ENCODE measurements at places on chromosomes 6 and 20.

GRCh38 chr20:35369804-35370203 lies 42.0 kb downstream of the UQCC1 start:
- no peak for DNase-seq

DNA sequence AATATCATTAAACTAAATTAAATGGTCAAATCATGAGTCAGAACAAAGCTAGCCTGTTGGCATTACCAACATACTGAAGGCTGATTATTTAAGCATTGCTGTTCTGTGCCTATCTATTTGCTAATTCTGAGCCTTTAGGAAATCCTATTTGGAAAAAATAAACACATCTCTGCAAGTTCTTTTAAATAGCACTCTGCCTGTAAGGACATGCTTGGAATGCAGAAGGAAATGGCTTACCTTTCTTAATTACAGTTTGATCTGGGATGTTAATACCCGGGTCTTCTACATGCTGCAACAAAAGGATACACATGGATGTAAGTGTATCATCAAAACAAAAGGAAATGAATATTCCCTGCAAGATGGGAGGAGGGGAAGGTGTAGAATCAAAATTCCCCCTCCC lies 8.3 kb downstream of the TFAP2A start:
- no peak for DNase-seq

DNA sequence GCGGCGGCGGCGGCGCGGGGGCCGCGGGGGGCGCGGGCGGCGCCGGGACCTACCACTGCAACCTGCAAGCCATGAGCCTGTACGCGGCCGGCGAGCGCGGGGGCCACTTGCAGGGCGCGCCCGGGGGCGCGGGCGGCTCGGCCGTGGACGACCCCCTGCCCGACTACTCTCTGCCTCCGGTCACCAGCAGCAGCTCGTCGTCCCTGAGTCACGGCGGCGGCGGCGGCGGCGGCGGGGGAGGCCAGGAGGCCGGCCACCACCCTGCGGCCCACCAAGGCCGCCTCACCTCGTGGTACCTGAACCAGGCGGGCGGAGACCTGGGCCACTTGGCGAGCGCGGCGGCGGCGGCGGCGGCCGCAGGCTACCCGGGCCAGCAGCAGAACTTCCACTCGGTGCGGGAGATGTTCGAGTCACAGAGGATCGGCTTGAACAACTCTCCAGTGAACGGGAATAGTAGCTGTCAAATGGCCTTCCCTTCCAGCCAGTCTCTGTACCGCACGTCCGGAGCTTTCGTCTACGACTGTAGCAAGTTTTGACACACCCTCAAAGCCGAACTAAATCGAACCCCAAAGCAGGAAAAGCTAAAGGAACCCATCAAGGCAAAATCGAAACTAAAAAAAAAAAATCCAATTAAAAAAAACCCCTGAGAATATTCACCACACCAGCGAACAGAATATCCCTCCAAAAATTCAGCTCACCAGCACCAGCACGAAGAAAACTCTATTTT lies 2.0 kb downstream of the FOXC1 start:
- DNase-seq: no peak

DNA sequence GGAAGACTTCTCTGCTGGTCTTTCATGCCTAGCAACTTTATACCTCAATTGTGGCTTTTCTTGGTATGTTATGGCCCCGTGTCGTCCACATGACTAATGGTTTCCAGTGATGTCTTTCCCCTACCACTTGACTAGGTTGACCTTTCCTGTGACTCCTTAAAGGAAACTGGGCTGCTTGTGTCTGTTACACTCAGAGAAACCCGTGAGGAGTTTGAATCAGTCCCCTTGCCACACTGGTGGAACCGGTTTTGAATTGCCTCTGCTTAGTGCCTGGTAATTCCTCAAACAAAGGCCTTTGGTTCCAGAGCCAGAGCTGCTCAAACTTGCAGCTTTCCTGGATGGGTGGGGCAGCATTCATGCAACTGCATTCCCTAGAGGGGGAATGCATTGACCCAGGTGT lies 21.9 kb downstream of the ECT2L start:
- DNase-seq: no peak

DNA sequence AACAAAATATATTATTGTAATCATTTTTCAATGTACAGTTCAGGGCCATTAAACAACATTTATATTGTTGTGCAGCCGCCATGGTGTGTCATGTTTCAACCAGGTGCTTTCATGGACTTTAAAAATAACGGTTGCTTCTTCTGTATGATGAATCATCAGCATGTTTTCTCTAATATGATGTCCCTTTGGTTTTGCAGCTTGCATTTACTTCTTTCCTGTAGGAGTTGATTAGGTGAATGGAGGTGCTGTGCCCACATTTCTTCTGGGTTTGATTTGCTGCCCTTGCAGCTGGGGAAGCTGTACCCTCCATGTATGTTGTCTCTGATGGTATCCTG lies 54.9 kb upstream of the TULP4 start:
- no peak for DNase-seq

DNA sequence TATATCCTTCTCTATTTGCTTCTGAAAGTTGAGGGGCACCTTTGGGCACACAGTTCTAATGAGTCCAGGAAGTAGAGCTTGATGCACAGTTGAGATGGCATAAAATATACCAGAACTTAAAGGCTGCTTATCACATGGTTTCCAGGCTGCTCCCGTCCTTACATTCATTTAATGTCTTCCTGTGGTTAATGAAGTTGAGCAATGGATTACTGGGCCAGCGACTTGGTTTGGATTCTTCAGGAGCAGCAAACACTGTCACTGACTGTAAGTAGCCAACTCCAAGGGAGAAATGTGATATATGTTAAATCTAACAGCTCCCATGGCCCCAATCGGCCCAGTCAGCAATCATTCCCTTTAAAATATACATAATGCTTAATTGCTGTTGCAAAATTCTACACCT lies 9.0 kb upstream of the TSHZ2 start:
- no peak for DNase-seq

DNA sequence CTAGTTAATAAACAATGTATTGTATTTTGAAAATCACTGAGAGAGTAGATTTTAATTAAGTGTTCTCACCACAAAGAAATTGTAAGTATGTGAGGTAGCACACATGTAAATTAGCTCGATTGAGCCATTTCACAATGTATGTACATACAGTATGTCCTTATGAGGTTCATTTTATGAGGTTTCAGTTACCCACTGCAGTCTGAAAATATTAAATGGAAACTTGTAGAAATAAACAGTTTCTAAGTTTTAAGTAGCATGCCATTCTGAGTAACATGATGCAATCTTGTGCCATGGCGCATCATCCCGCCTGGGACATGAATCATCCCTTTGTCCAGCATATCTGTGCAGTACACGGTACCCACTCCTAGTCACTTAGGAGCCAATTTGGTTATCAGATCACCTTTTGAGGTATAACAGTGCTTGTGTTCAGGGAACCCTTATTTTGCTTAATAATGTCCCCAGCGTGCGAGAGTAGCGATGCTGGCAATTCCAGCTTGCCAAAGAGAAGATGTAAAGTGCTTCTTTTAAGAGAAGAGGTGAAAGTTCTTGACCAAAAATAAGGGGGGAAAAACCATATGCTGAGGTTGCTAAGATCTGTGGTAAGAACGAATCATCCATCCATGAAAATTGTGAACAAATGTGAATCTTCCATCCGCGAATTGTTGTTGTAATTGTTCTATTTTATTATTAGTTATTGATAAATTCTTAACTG lies 64.7 kb downstream of the KCNS1 start:
- DNase-seq: no peak

DNA sequence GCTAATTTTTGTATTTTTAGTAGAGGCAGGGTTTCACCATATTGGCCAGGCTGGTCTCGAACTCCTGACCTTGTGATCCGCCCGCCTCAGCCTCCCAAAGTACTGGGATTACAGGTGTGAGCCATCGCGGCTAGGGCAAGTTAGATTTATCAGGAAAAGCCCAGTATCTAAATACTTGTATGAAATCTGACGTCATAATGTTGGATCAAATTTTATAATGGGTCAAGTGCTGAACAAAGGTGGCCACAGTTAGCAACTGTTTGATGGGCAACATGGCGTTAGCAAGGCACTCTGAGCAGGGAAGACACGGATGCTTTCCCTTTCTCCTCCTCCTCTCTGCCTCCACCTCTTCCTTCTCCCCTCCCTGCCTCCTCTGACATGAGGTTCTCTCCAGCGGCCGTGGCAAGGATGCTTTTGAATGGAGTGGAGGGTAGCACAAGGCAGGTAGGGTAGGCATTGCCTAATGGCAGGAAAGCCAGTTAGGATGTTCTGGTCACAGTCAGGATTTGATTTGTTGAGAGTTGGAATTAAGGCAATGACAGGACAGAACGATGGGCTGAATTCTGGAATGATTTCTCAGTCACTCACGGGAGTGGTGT lies 149.6 kb downstream of the BCAS1 start:
- DNase-seq: no peak

DNA sequence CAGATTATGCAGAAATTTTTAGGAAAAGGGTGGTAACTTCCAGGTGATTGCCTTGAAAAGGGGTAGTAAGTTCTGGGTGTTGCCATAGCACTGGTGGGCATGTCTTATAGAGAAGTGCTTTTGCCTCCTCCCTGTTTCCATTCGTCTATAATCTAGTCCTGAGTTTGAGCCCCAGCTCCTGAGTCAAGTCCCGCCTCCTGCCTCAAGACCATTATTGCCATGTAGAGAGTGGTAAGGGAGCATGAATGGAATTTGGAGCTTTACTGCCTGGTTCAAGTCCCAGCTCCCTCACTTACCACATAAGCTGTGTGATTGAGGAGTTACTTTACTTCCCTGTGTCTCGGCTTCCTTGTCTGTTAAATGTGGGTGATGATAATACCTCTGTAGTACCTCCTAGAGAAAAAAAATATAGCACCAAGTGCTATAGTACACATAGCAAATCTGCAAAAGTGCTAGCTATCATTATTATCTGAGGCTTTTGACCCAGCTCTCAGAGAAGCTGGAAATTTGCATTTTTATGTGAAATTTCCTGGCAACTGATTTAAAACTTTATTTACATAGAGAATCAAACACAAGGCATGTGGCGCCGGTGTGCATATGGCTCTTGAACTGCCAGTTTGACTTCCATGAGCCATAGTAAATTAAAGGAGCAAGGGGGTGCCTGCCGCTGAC lies 36.0 kb downstream of the TGM6 start:
- DNase-seq: no peak

GRCh38 chr6:167290786-167291622 lies at the start of gene UNC93A:
TSS of gene UNC93A (plus strand) at chr6:167291315. CDS start at chr6:167291490, 175 bp downstream.
- no peak for DNase-seq

GRCh38 chr6:144027932-144028587 lies 20.0 kb upstream of the PLAGL1 start:
- DNase-seq: no peak

DNA sequence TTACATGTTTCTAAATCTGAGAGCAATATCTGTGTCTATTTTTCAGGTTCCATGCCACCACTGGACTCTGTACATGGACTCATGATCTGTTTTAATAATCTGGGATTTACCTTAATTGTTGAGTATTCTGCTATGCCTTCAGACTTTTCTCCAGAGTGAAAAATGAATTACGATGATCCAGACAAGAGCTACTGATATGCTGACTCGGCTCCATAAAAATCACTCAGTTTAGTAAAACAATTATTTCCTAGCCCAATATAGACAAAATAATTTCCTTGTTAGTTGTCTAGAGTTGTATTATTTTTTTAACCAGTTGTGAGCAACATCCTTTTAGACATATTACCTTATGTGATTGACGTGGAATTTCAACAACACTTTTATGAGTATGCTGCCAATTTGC lies 736.8 kb downstream of the RFPL4B start:
- DNase-seq: no peak

GRCh38 chr20:49811825-49812506 lies 662 bp upstream of the SLC9A8 start:
- no peak for DNase-seq

DNA sequence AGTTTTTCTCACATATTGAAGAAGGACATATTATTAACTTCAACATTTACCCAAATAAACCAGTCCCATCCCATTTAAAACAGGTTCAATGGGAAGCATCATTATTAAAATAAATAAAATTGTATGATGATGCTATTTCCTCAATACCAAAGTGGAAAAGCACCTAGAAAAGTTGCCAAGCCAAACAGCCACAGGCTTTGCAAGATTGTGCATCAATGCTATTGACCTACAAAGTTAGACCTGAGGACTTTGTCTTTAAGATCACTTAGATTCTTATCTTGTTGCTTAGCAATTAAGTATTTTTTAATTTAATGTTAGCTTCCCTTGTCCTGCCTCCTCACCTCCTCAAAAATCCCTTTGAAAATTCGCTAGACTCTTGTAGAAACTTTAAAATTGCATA lies 132.1 kb downstream of the SAMD5 start:
- DNase-seq: no peak

DNA sequence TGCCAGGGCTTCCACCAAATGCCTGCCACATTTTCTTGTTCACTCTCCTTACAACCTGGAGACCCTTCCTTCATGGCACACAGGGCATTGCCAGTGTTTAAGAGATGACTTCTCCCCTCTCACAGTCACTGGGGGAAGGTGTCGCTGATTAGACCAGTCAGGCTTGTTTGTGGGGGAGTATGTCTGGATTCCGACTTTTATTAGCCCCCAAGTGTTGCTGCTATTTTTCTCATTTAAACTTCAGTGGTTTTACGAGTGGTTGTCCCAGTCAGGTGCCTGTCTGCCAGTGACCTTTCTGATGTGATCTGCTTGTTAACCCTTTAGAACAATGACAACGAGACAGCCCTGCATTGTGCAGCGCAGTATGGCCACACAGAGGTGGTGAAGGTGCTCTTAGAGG lies 92.3 kb downstream of the ANKS1A start:
- no peak for DNase-seq

GRCh38 chr20:51360451-51361201 lies 181.9 kb downstream of the NFATC2 start:
- DNase-seq: no peak

DNA sequence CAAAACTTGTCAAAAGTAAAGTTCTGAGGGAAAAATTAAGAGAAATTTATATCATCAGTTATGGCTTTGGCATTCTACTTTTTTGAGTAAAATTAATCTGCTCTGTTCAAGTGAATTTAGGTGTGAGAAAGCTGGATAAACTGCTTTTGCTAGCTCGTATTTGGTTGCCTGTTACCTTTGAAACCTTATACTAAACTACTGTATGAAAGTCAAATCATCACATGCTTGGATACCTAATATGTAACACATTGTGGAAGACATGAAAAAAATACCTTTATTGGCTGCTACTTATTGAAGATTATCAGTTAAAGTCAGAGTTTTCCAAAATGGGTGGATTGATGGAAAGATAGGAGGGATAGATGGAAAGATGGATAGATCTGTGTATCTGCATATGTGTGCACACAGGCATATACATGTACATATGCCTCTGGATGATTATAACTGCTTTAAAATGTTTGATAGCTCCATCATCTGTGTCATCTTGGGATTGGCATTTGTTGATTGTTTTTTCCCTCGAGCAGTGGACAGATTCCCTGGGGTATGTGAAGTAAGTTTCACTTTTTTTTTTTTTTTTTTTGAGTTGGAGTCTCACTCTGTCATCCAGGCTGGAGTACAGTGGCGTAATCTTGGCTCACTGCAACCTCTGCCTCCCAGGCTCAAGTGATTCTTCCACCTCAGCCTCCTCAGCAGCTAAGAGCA lies 24.3 kb downstream of the SCAF8 start:
- no peak for DNase-seq

All from NT2/D1 (cell line).